Hypothalamus (tissue), 51 donors: ENCODE measurements at places on chromosomes 5 and 9.

DNA sequence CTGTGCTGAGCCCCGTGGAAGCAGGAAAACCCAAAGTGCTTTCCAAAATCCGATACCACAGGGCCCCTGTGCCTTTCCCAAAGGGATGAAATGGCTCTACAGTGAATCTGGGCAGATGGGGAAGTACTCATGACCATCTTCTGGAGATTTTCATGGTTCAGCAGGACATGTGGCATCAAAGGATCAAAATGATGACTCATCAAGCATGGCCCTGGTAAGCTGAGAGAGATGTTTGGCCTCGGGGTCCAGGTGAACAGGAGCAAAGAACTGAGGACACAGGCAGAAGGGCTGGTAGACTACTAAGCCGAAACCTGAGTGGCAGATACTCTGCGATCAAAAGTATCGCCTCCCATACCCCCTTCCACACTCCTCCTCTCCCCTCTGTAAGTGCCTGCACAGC, 160.0 kb upstream of the EFNA5 start:
- no peak for DNase-seq

DNA sequence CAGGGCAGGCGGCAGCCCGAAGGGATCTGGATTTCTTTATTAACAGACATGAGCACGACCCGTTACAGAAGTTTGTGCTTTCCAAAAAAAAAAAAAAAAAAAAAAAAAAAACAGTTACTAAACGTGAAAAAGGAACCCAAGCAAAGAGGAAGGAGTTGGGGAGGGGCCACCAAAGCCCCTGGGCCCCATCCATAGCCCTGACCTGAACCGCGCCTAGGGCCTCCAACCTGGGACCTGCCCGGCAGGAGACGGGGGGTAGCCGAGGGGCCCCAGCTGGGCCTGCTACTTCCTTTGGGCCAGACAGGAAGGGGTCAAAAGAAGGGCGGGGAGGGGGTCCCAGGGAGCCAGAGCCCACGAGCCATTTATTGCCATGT, 10.0 kb downstream of the PRR7 start:
- DNase-seq: no peak

GRCh38 chr5:1381370-1382247, 36.7 kb upstream of the CLPTM1L start:
- DNase-seq: no peak

DNA sequence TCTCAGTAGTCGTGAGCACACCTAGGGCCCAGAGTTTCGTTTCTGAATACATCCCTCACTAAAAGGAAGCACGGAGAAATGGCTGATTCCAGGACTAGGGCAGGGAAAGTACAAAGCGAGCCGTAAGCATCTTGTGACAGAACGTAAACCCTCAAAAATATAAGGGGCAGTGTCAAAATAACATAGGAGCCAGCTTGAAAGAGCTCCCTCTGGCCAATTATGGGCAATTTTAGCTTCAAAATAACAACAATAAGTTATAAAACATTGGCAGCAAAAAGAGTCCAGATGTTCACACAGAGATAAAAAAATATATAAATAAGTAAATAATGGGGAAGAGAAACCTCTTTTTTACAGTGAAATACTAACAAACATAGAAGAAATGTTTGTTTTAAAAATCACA, 18.5 kb upstream of the GLIS3 start:
- DNase-seq: no peak

DNA sequence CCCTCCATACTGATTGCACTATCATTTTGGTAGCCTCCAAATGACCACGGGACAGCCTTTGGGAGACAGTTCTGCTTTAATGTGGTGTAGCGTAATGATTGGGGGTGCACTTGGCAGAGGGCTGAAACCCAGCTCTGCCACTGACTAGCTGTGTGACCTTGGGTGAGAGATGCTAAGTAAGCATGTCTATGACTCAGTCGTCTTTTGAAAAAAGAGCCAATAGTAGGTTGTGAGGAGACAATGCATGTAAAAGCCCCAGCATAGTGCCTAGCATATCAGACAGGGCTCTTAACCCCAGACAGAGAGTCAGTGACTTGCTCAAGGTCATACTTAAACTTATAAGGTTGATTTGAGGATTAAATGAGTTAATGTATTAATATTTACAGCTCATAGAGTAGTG, 18.0 kb upstream of the CXCL14 start:
- DNase-seq: no peak
